ENCODE measurements at places on chromosomes 12 and 14. TPM values are rescaled to one million over a fixed set of nuclear protein-coding genes. Genes with fewer than 3 reads are reported as not detected.

SLC35F4 gene
- total RNA-seq, result not detected

FBXO34 gene
- total RNA-seq, result 17.3 TPM

SERPINA12 gene
- total RNA-seq, result not detected

HEATR5A gene
- 20.8 TPM for total RNA-seq

SPIC gene
- total RNA-seq, result not detected

RNASE7 gene
- total RNA-seq, result not detected

CDKL1 gene
- 15.8 TPM for total RNA-seq

MUCL1 gene
- total RNA-seq, result not detected

VAMP1 gene
- 7.2 TPM for total RNA-seq

TMPRSS12 gene
- not detected for total RNA-seq

SLC8A3 gene
- total RNA-seq, result not detected

DAO gene
- total RNA-seq, result not detected

RNASE3 gene
- not detected for total RNA-seq
